ENCODE measurements at places on chromosomes 5 and 9. TPM values are rescaled to one million over a fixed set of nuclear protein-coding genes. Genes with fewer than 3 reads are reported as not detected.

DNA sequence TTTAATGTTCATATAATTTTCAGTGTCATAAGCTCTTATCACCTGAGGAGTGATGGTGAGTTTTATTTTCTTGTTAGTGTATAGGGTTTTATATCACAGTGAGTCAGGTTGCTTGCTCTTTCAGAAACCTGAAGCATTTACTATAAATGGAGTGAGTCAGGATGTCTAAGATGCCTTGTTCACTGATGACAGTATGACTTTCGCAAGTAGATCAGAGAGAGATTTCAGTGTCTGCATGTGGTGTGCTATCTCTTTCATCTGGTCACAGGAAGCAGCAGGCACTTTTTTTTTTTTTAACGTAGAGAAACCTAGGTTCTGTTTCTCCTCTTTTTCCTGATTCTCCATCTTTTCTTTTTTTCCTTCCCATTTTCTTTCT lies 237.1 kb downstream of the DMRTA1 start:
- DNase-seq = no peak

DNA sequence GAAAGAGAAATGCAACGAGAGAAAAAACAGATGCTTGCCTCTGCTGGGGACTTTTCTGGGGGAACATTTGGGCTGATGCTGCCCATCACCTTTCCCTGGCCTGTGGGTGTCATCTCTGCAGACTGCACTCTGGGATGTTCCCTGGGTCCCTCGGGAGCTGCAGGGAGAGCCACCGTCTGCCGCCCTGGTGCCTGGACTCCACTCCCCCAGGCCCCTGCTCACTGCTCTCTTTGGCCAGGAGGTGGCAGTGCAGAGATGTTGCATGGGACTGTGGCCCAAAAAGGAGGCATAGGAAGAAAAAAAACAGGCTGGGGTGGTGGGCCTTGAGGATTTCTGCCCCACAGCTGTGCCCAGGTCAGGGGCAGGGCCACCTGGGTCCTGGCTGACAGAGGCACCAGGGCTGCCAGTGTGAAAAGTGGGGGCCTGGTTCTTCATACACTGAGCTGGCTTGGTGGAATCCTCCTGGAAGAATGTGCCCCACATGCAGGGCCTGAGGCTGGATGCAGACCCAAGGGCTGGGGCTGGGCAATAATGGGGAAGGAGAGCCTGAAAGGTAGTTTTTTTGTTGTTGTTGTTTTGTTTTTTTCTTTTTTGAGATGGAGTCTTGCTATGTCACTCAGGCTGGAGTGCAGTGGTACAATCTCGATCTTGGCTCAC lies 353.6 kb downstream of the SLIT3 start:
- DNase-seq = peak; percentile 72

Gene DIMT1
- 48.8 TPM for total RNA-seq

DNA sequence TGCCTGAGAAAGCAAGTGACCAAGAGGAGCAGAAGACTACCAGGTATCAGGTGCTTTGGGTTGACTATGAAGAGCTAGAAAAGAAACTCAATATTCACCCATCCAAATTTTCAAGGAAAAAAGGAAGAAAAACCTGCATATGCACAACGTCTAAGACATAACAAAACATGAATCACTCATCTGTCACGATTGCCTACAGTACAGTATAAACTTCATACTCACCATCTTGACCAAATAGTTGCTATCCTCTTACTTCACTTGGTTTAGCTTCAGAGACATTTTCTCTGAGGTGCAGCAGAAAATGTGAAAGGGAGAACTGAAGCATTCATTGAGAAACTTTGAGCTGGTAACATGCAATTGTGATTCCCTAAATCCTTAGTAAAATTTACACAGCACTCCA lies 228.6 kb upstream of the MPDZ start:
- DNase-seq = no peak

- no peak for DNase-seq
Observed at GRCh38 chr5:62931153-62931950, 352.7 kb downstream of the LRRC70 start.

DNA sequence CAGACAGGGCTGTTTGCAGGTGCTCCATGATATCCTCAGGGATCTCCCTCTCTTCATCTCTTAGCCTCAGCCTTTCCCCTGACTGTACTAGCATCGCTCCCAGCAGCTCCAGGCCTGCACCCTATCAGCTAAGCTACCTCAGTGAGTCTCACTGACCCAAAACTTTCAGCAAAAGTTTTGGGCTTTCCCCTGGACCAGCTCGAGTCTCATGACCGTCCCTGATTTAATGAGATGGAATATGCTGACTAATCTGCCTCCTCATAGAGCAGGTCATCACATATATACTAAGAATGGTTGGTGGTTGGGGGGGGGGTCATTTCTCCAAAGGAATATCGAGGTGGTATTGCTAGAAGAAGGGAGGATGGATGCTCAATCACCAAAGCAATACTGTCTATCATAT lies 151.5 kb downstream of the NR3C1 start:
- no peak for DNase-seq

- DNase-seq = peak; percentile 66
Observed at GRCh38 chr5:143186623-143187022, 216.9 kb downstream of the NR3C1 start.

GRCh38 chr5:19917588-19918122 lies 70.3 kb downstream of the CDH18 start:
- DNase-seq = no peak

- no peak for DNase-seq
Observed at GRCh38 chr9:72396247-72397091, 31.5 kb upstream of the ZFAND5 start.

DNA sequence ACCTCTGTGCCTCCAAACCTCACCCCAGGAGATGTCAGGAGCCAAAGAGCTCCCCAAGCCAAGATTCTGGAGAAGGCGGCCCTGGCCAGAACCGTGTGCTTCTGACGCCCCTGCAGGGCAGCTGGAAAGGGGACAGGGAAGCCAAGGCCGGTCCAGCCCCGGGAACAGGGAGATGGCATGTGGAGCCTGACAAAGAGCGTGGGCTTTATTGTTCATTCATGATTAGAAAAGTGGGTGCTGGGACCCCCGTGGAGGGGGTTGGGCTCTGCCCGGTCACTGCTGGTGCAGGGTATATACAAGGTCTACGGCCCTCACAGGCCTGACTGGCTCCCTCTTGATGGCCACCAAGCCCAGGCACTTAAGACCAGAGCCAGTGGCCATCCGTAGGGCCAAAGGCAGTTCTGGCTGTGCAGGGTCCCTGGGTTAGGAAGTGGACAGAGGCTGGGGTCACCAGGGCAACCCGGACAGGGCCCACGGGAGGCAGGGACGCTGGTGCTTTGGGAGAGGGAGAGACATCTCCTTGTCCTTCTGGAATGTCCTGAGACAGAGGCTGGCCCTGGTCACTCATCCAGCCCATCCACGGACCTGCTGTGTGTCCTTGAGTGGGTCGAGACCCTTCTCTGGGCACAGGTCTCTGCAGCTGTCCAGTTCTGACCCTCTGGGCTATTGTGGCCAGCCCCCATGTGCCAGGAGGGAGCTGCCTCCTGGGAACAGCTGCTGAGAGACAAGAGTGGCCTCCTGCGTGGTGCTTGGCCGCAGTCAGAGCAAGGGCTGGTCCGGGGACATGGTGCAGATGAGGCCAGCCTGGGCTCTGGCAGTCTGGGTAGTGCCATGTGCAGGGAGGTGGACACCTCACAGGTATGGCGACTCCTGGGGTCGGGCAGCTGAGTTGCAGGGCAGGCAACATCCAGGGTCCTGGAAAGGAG lies 12.5 kb downstream of the NINJ1 start:
- DNase-seq = no peak

- no peak for DNase-seq
Observed at GRCh38 chr9:4168526-4168925, 131.3 kb downstream of the GLIS3 start.

Gene ENTPD8
- not detected for total RNA-seq

DNA sequence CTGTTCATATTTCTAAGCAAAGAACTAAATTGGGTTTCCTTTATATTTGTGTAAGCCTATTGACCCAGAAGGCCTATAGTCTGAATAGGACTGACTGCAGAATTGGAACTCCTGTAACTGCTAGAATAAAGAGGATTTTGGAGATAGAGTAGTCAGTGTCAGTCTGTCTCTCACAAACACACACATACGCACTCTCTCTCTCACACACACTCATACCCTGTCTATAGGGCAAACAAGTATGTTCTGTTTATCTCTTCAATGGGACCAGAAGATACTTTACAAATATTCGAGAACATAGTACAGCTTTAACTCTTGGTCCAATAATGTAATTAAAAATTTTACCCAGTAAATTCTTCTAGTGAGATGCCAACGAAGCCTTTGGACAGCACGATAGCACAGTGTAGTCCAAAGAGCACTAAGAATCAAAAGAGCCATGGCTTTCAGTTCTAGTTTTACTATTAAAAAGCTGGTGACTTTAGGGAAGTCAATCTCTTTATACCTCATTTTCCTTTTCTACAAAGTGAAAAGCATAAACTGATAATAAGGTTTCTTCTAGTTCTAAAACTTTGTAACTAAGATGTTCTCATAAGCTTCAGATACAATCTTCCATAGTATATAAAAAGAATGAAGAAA lies 19.3 kb downstream of the ABHD17B start:
- no peak for DNase-seq
